Osteocyte (in vitro differentiated cells): ENCODE measurements at places on chromosomes 1 and 21.

DNA sequence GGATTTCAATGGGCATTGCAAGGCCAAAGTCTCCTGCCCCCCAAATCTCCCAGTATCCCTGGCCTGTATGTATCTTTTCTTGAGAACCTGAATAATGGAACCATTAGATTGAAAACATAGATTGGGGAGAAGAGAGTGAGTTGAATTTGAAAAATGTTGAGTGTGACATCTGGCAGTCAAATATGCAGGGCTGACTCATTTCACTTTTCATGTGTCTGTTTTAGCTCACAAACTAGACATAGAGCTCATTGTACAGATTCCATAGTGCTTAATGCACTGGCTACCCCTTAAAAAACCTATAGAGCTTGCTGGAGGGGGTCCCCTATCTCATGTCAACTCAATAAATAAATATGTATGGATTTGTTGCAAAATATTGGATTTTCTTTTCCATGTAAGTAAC, 30.8 kb downstream of the DDR2 start:
- no peak for DNase-seq

DNA sequence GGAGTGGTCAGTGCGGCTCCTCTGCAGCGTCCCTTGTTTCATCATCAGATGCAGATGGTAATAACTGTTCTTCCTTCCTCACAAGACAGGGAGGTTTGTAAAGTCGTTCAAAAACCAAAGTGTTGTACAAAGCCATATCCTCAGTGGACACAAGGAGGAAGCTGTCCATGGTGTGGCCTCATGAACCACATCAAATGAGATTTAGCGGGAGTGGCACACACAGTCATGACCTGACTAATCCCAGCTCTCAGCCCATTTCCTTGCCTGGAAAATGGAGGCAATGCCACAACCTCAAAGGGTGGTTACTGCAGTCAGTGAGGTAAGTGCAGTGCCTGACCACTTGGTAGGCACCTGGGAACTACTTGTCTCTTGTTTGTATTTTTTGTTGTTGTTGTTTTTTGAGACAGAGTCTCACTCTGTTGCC, 13.4 kb downstream of the ENTREP3 start:
- DNase-seq = no peak

DNA sequence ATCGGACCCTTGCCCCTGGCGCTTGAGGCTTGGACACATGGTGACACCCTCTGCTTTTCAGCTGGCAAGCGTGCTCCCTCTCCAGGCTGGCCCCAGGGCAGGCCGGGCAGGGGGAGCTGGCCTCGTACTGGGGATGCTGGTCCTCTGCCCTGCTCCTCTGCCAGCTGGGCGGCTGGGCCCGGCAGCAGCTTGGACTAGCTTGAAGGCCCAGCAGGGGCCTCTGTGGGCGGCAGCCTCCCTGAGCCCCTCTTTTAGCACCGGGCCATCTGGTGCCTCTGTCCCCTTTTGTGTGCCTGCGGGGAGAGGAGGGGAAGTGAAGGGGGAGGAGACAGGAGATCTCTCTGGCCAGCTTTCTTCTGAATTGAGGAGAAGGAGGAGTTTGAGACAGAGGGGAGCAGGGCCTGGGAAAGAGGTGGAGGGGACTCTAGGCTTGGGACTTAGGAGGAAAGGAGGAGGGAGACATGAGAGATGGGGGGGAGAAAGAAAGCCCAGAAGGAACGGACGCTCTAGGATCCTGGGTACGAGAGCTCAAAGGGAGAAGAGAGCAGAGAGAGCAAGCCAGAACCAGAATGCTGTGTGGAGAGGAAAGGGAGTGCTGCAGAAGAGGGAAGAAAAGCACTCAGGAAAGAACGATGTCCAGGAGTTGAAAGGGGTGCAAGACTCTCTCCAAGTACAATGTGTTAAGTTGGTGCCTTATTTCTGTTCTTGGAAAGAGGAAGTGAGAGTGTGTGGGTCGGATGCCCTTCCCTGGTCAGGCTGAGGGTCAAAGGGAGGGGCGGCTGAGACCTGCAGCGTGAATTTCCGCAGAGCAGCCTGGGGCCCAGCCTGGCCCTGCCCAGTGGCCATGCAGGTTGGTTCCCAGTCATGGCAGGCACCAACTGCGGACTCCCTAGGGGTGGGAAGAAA, 40.3 kb downstream of the IER5 start:
- no peak for DNase-seq

DNA sequence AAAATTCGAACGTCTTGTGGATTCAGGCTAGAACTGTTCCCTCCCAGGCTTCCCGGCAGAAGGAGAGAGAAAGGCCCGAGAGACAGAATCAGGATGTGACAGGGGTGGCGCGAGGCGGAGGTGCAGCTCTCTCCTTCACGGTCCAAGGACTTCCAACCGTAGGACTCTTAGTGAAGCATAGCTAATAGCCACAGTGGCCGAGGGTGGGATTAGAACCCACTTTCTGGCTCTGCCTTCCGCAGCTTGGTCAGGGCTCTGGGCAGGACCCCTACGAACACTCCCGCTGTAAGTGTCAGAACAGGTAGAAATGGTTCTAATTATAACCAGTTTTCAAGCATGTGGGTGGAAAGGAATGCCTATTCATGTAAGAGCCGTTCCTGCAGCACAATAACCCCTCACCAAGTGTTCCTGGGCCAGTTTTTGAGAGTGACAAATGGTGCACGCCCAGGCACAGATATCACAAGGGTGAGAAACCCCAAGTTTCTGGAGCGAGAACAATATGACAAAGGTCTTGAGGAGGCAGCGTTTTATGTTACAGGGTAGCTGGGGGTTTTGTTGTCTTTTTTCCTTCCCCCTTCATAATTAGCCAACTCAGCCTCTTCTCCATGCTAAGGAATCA, 86.4 kb downstream of the SYF2 start:
- peak; percentile 51 for DNase-seq

- no peak for DNase-seq
Observed at GRCh38 chr1:29247571-29248273, 11.4 kb downstream of the PTPRU start.

DNA sequence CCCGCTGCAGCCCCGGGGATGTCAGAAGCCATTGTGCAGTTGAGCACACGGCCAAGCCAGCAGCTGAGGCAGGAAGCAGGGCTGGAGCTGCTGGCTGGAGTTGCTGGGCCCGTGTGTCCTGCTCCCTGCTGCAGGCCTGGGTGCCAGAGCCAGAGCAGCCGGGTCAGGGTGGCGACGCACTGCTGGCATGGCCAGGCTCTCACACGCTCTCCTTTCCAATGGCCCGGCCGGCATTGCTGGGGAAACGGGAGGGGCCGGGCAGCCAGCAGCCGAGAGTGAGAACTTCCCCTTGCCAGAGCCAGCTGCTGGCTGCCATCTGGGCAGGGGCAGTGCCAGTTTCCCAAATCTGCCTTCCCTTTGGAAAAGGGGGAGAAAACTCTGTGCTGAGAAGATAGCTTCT, 82.4 kb upstream of the PROX1 start:
- no peak for DNase-seq

GRCh38 chr21:23686737-23687523, 1920.4 kb downstream of the MRPL39 start:
- DNase-seq = no peak

- DNase-seq = no peak
Observed at GRCh38 chr1:8847990-8848389, 30.5 kb downstream of the ENO1 start.

DNA sequence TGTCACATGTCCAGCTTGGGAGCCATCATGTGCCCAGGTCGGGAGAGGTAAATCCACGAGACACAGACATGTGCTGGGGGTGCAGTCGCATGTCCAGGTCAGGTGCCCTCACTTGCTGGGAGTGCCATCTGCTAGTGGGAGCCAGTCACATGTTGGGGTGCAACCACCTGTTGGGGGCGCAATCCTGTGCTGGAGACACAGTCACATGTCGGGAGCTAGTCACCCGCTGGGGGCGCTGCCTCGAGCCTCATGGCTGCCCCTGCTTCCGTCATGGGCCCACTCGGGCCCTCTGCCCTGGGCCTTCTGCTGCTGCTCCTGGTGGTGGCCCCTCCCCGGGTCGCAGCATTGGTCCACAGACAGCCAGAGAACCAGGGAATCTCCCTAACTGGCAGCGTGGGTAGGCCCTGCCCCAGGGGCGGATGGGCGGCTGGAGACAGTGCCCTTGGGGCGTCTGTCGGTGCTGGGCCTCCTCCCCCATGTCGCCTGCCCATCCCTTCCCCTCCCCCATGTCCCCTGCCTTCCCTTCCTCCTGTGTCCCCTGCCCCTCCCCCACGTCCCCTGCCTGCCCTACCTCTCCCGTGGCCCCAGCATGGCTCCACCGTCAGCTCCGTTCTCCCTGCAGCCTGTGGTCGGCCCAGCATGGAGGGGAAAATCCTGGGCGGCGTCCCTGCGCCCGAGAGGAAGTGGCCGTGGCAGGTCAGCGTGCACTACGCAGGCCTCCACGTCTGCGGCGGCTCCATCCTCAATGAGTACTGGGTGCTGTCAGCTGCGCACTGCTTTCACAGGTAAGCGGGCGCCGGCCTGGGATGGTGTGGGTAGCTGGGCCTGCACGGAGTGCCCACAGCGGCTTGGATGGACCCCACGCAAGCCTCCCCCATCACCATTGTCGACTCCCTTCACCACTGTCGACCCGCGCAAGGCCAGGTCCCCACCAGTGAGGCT, at the start of gene PRSS38:
Gene PRSS38, plus strand, starts transcription at position 208 of the 942 bp plus-strand sequence. Its CDS starts 42 bp downstream, at position 250.
- no peak for DNase-seq

- DNase-seq = no peak
Observed at GRCh38 chr1:93306920-93307319, 38.8 kb upstream of the DR1 start.

GRCh38 chr1:47569681-47570470, 132.0 kb downstream of the FOXD2 start:
- no peak for DNase-seq

GRCh38 chr1:88462096-88462487, 222.0 kb upstream of the PKN2 start:
- DNase-seq = no peak

GRCh38 chr1:205588636-205589035, 43.2 kb downstream of the ELK4 start:
- no peak for DNase-seq

DNA sequence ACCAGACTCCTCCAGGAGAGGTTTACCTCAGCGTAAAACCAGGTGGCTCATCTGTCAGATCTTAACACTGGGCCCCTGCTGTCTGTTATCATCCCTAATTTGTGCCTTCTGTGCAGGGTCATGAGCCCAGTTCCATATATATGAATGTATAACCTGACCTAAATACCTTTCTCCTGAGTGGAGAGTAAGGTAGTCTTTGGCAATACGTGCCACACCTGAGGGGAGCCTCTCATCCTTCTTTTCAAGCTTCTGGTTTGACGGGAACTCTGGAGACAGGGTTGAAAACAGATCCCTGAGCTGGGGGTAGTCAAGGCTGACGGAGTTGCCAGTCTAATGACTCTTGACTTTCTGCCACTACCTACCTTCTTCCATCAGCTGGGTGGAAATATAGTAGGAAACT, 4.1 kb downstream of the SFT2D2 start:
- DNase-seq = no peak

GRCh38 chr1:221994939-221995338, 253.1 kb upstream of the DUSP10 start:
- DNase-seq = no peak

DNA sequence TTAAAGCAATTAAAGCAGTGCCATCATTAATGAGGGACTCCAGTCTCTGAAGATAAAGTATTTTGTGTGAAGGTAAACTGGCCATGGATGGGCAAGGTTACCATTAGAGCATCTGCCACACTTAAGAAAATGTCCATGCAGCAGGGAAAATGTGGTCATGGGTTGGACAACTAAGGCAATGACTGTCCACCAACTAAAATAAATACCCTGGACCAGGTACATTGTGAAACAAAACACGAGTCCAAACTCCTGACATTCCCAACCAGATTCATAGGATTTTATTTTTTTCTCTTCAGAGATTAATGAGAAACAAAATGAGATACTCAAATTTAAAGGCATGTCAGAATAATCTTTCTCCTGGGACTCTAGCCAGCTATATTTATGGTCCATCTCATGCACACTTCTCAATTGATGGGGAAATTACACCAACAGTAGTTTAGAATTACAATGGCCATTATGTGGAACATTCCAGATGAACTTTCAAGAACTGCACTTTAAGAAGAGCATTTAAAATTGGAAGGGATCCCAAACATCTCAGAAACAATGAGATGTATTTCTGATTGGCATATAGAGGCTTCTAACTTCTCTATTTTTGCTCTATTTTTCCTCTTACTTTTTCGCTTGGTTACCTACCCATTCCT, 8.1 kb downstream of the GBP7 start:
- DNase-seq = no peak

GRCh38 chr1:24899581-24900485, 30.2 kb downstream of the RUNX3 start:
- peak; percentile 34 for DNase-seq

DNA sequence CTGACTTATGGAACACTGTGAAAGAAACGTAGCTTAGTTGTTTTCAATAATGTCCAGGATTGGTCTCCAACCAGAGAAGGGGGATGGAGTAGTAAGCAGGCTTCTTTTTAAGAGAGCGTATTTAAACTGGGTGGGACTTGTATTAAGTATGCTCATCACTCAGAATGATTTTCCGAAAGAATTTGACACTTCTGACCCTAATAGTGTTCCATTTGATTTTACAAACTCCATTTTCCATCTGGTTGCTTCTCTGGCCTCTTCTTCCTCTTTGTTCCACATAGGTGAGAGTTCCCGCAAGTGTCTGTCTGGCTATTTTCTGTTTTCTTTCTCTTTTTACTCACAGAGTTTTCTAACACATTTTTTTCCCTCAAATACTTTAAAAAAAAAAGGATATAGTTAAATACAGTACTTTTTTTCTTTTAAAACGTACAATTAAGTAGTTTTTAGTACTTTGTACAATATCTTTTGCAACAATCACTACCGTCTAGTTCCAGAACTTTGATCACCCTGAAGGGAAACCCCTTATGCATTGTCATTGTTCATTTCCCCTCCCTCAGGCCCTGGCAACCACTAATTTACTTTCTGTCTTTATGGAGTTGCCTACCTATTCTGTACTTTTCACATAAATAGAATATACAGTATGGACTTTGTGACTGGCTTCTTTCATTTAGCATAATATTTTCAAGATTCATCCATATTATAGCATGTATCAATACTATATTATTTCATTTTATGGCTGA, 67.0 kb downstream of the RASAL2 start:
- DNase-seq = no peak

- no peak for DNase-seq
Observed at GRCh38 chr1:236733653-236734052, 47.4 kb downstream of the ACTN2 start.

GRCh38 chr1:74512170-74512915, at the start of gene LRRC53:
TSS of gene LRRC53 (minus strand) at chr1:74512611. CDS start at chr1:74483349, 29,262 bp downstream.
- no peak for DNase-seq

DNA sequence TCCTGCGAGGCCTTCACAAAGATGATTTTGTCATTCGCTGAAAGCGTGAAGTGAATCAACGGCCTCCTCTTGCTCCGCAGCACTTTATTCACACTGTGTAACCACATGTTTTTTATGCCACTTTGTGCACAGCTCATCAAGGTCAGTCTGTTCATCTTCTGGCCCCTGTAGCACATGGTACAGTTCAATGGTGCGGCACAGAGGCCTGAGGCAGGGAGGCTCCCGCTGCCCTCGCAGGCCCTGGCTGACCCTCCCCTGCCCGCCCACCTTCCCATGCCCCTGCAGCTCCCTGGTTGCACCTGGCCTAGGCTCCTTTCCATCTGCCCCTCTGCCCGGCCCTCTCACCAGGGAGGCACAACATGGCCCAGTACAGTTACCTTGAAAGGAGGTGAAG, 87.5 kb downstream of the CD247 start:
- DNase-seq = no peak

GRCh38 chr1:205533748-205534443, 29.4 kb downstream of the CDK18 start:
- DNase-seq = no peak
